GM13977 (cell line): ENCODE measurements at places on chromosomes 2 and 18.

DNA sequence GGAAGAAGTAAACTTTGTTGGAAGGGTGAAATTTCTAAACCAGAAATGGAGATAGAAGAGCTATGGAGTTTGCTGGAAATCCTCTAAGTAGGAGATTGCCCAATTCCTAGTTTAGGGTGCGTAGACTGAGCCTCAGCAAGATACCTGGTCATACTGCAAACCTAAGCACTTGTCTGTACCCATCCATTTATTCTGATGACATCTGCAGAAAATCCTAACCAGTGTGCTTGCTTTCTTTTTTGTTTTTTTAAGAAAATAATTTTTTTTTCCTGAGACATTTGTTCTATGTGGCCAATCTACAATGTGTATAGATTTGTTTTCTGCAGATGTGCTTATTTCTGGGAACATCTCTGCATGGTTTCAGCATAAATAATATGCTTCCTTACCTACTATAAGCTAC lies 144.7 kb downstream of the LYPD6B start:
- DNase-seq: no peak

DNA sequence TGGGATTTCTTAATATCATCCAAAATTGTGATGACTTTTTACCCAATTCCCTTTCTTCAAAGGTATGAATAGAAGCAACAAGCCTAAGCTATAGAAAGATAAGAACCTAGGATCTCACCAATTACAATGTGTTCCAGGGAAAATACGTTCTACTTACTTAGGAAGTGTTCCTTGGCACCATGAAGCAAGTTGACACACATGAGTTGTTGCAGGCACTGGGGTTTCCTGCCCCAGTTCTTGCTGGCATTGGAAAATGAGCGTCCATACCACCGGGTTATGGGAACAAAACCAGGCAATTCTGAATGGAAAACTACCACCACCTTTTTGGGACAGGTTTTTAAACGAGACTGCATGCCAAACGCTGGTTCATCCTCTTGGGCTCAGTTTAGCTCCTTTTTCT lies 46.2 kb downstream of the CCBE1 start:
- DNase-seq: no peak

DNA sequence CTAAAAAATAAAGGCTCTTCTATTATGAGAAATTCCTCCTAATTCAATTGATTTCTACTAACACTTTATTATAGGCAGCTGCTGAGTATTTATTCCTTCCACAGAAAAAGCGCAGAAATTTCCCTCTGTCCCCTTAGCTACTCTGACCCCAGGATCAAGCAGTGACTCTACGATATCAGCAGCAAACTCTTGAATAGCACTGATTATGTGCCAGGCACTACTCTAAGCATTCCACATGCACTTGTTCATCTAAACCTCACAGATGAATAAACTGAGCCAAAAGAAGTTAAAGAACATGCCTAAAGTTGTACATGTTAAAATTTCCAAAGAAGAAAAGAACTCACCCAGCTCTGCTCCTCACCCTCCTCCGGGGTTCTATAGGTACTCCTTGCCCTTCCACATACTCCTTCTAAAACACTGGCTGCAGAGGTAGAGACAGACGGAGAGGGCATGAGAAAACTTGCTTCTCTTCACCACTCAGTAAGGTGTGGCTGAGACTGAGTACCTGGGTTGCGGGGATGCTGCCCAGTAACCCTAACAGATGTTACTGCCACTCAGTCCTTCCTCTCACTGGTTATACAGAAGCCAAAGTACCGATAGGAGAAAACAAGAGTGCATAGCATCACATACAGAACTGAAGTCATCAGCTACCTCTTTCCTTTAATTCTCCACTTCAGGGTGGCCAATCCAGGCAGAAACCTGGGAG lies 9.9 kb downstream of the C1D start:
- no peak for DNase-seq

GRCh38 chr2:232574674-232575403 lies 24.4 kb downstream of the EIF4E2 start:
- DNase-seq: no peak

GRCh38 chr18:48452861-48453323 lies 43.7 kb upstream of the ZBTB7C start:
- no peak for DNase-seq

- no peak for DNase-seq
Observed at GRCh38 chr2:70527447-70528080, 26.1 kb downstream of the TGFA start.

- no peak for DNase-seq
Observed at GRCh38 chr2:26979741-26980140, 9.3 kb downstream of the MAPRE3 start.

GRCh38 chr2:141021109-141021508 lies 1109.7 kb downstream of the LRP1B start:
- DNase-seq: no peak
